Fibroblast of skin of back (primary cell): ENCODE measurements at places on chromosomes 11 and 22.

DNA sequence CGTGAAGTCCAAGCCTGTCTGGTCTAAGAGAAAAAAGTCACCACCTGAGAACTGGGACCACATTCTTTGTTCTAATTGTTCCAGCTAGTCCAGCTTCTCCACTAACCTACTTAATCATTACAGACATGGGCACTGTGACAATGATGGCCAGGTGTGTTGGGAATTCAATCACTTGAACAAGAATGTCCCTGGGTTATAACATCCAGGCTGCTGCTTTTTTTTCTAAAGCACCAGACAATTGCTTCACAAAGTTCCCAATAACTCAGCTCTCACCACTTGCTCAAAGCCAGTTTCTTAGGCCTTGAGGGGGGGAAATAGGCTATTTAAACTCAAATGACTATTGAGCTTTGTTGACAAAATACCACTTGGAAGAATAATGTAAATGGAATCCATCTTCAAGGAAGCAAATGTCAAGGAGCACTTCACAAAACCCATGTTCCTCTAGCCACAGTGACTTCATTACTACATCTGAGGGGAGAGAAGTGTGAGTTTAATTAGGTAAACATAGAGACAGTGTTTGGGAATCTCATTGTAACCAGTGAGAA is 80.3 kb downstream of the ME3 start:
- DNase-seq: peak; percentile 83

DNA sequence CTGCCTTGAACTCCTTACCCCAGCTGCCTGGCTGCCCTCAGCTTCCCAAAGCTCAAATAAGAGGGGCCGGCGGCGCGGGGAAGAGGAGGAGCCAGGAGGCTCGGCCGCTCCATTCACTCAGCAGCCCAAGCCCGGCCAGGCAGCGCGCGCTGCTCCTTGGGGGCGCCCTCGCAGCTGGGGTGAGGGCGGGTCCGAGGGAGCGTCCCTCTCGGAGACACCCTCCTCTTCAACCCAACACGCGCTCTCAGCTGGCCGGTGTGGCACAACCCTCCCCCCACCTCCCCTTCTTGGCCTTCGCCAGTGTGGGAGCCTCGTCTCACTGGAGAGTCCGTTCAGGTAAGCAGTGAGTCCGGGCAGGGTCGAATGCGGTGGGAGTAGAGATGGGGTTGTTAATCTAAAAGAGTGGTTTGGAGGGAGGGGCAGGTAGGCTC is at the start of gene WT1:
Gene WT1 (minus strand): TSS at position 29 of the 431 bp plus-strand sequence.
- no peak for DNase-seq

DNA sequence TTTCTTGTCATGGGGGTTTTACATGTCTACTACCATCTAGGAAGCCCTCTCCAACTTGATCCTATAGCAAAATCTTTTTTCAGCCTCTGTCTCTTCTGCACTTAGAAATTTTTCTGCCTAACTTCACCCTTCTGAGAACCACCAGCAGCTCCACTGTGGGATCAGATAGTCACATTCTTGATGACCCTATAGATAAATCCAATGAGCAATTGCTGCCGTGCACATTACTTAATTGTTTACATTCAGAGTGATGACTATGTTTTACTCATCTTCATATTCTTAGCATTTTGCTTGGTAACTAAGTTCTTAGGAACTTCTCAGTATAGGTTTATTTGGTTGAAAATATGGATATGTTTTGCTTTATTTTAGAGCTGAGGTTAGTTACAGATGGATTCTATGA is 12.4 kb upstream of the ETS1 start:
- peak; percentile 77 for DNase-seq

DNA sequence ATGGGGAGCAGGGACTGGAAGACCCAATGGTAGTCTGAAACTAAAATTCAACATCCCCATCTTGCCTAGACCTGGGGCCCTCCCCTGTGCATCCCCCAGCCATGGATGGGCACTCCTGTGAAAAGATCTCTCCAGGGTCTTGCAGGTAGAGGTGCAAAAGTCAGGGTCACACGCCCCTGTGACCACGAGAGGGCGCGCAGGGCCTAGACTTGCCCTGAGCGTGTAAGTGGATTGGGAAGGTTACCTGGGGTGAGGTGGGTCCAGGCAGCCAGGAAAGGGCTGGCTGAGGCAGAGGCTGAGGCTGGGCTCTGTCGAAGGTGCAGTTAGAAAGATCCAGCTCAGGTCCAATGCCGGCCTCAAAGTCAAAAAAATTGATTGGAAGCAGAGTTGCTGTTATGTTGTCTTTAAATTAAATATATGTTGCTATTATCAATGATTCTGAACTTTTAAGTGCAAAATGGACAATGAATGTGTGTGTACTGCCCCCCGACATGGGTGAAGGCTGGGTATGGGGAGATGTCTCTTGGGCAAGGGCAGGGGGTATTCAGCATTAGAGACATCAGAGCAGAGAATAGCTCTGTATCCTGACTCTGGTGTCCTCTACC is 4.8 kb upstream of the POU2F3 start:
- DNase-seq: peak; percentile 35

GRCh38 chr22:49360746-49361145 is 466.9 kb downstream of the BRD1 start:
- peak; percentile 42 for DNase-seq

GRCh38 chr11:76579752-76580151 is 90.8 kb downstream of the LRRC32 start:
- no peak for DNase-seq

- DNase-seq: no peak
These were observed 23.3 kb upstream of the MMP7 start for GRCh38 chr11:102553835-102554282.

GRCh38 chr11:18100926-18101656 is 4.8 kb downstream of the SAAL1 start:
- DNase-seq: no peak

DNA sequence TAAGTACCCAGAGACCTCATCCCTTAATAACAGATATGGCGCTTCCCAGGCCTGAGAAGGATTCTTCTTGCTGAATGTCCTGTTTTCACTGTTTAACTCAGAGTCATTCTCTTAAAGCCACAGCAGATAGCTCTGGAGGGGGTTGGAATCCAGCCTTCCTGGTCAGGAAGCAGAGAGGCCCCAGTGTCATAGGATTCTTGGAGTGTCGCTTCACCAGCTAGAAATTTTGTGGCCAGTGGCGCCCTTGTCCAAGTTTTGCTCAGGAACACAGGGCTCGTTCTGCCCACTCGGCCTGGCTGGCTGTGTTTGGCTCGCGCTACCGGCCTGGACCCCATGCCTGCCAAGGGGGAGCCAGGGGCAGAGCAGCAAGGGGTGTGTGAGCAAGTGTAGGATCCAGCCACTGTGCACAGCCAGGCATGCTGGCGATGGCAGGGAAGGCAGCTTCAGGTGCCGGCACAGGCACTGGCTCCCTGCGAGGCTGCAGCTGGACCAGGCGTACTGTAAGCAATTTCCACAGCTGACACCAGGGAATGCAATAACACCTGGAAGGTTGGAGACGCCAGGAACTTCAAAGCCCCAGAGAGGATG is 214.8 kb upstream of the SESN3 start:
- DNase-seq: peak; percentile 33

- no peak for DNase-seq
These were observed 80.9 kb upstream of the OR9Q1 start for GRCh38 chr11:57942808-57943207.
